Cortex of kidney (tissue), 1 donor: ENCODE measurements at places on chromosomes 5 and 9.

DNA sequence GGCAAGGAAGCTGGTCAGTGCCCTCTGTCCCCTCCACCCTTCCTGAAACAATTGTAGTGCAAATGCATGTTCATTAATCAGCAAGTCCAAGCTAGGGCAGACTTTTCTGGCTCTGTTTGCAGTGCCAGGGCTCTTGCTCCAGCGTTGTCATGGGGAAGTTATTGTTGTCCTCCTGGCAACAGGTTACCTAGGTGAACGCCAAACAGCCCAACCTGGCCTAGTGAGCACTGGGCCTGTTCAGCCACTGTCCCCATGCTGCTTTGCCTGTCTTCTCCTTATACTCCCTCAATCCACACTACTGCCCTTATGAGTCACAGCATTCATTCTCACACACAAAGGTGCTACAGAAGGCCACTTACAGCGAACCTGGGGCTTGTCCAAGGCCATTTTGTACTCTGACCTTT is 34.5 kb upstream of the GLIS3 start:
- DNase-seq: no peak

DNA sequence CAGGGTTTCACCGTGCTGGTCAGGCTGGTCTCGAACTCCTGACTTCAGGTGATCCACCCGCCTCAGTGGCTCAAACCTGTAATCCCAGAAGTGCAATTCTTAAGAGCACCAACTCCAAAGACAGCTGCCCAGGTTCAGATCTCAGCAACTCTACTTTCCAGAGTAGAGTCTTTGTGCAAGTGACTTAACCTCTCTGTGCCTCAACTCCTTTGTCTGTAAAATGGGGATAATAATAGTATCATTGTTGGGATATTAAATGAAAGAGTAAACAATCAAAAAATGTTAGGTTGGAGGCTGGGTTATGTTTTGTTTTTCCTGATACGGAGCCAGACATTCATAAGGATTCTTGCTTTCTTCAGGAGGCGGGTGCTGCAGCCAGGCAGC is 45.0 kb downstream of the FOXI1 start:
- DNase-seq: no peak

- no peak for DNase-seq
Observed at GRCh38 chr5:101364469-101364868, 461.4 kb upstream of the ST8SIA4 start.

DNA sequence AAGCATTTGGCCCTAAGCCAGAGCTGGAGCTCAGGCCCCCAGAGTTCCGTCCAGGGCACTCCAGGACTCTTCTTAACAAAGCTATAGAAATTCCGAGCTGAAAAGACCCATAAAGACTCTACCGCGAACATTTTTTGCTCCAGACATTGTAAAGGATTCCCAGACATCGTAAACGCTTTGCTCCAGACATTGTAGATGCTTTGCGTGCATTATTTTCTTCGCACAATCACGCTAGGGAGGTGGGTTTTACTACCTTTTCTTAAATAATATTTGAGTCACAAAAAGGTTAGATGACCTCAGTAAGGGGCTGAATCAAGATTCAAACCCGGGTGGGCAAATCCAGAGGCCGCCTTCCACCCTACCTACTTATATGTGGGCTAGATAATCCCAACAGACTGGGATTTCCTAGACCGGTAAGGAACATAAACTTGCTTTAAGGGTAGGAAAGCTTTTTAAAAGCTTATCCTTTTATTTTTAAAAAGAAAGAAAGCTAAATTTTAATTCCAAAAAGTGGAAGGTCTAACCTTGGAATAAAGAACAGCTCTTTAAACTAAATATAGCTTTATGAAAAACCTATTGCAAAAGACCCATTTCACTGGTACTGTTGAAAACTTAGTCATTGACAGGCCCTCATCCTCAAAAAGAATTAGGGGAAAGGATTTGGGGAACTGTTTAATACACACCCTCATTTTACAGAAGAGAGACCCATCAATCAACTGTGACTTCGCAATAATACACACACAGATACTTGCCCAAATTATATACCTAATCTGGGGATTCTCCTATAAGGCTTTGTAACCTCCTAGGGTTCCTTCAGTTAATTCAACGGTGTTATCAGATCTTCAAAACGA is 822 bp upstream of the TNIP1 start:
- no peak for DNase-seq

DNA sequence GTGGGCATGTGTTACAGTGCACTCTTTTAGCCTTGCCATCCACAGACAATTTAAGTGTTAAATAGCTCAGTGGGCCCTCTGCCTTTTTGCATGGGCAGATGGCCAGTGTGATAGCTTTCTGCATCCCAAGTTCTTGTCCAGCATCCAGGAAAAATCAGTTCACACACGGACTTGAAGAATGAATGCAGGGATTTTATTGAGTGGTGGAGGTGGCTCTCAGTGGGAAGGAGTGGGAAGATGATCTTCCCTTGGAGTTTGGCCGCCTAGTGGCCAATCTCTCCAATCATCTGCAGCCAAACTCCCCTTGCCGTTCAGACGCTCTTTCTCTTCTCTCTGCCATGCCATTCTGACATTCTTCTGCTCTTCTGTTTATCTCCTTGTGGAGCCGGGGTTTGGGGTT is 322.4 kb upstream of the GRAMD2B start:
- no peak for DNase-seq
